ENCODE measurements at places on chromosomes 7 and 10. TPM values are rescaled to one million over a fixed set of nuclear protein-coding genes. Genes with fewer than 3 reads are reported as not detected.

FRMD4A gene
- total RNA-seq, result 28.9 TPM

IGFBP1 gene
- total RNA-seq, result 0.25 TPM

ACSL5 gene
- 8.3 TPM for total RNA-seq

GPC2 gene
- total RNA-seq, result 0.17 TPM

FGFR2 gene
- total RNA-seq, result 5.5 TPM

CREB5 gene
- 10.8 TPM for total RNA-seq

MYOF gene
- 13.6 TPM for total RNA-seq

HABP2 gene
- not detected for total RNA-seq

UTF1 gene
- total RNA-seq, result not detected

GPR15LG gene
- total RNA-seq, result not detected

TMEM213 gene
- not detected for total RNA-seq

ASB15 gene
- total RNA-seq, result 25.2 TPM

RSU1 gene
- total RNA-seq, result 48.2 TPM

OIT3 gene
- 0.34 TPM for total RNA-seq

GPR37 gene
- total RNA-seq, result not detected

MYPN gene
- 81.6 TPM for total RNA-seq

ACBD7 gene
- not detected for total RNA-seq
